ENCODE measurements at places on chromosomes 2 and 18.

- DNase-seq, result peak; percentile 36
Measured at GRCh38 chr2:228917220-228917619, 353.9 kb downstream of the PID1 start.

- DNase-seq, result no peak
Measured at GRCh38 chr2:196229013-196229412, 57.6 kb upstream of the STK17B start.

GRCh38 chr2:119751706-119752105 is 8.0 kb upstream of the PTPN4 start:
- no peak for DNase-seq

- DNase-seq, result no peak
Measured at GRCh38 chr2:45932278-45932975, 281.0 kb downstream of the PRKCE start.

DNA sequence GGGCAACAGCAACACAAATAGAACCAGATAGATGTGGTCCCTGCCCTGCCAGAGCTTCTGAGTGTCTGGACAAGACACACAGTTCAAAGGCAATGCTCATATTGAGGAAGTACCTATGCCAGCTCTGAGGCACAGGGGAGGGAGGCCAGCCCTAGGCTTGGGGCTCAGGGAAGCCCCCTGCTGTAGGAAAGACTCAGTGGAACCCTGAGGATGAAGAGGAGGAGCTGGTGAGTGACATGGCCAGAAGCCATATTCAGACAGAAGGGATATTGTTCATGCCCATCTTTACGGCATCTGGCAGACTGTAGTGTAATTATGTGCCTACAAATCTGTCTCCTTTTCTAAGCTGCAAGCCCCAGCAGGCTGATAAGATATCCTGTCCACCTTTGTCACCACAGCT is 8.8 kb downstream of the SIGLEC15 start:
- DNase-seq, result no peak

DNA sequence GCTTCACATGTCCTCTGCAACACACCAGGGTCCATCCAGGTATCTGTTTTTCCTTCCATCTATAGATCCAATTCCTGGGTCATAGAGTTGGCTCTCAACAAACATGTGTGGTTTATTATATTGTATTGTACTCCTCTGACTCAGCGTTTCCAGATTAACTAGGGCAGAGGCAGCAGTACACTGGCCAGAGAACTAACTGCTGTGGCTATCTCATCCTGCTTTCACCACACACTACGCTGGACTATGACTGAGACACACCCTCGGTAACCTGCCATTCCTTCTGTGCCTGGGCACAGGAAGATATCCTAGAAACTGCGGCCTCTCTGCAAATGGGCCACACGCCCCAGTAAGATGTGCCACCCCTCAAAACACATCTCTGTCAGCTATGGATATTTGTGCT is 159.8 kb upstream of the STK17B start:
- DNase-seq, result peak; percentile 50

- DNase-seq, result no peak
Measured at GRCh38 chr2:26519396-26520147, 41.6 kb upstream of the OTOF start.

GRCh38 chr2:179701524-179702110 is 159.8 kb downstream of the ZNF385B start:
- DNase-seq, result no peak

DNA sequence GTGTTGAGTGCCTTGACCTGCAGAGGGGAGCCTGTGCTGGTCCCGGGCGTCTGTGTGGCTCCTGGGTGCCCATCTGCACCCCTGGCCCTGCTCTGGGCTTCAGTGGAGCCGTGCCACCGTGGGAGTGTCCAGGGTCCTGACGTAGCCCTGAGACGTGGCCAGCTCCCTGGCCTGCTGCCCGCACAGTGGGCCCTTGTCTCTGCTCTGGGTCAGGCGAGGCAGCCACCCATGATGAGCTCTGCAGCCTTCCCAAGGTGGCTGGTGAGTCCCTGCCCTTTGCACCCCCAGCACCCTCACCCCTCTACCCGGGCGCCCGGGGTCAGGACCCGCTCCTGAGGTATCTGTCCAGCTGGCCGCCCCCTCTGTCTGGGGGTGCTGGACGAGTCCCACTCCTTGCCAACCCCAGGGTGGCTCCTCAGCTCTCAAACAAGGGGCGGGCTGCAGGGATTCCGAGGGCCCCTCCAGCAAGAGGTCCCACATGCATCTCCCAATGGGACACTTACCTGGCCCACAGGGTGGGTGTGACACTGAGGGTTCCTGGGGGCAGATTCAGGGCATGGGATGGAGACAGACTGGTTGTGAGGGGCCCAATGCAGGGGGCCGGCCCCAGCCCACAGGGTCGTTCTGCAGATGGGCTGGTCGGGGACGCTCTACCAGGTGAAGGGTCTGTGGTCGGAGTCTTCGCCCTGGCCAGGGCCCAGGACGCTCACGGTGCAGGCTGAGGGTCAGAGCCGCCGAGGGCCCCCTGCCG is 2.4 kb downstream of the NEU4 start:
- no peak for DNase-seq

DNA sequence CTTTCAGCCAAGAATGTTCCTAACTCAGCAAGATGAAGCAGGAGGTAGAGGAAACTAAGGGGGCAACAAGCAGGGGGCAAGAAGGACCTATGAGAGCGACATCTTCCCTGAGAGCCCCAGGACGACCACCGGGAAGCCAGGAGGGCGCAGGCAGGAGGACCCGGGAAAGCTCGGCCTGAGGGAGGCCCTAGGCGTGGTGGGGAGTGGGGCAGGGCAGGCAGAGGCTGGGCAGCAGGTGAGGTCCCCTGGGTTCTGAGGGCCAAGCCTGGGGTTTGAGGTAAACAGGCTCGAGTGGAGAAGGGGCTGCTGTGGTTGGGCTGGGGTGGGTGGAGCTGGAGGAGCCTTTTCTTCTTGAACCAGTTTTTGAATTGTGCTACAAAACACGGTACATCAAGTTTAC is 1.3 kb upstream of the ALPI start:
- DNase-seq, result no peak

- peak; percentile 37 for DNase-seq
Measured at GRCh38 chr2:236168110-236169080, at the start of gene GBX2. Gene GBX2 (minus strand): TSS chr2:236168386. CDS start chr2:236167971, 415 bp downstream.

DNA sequence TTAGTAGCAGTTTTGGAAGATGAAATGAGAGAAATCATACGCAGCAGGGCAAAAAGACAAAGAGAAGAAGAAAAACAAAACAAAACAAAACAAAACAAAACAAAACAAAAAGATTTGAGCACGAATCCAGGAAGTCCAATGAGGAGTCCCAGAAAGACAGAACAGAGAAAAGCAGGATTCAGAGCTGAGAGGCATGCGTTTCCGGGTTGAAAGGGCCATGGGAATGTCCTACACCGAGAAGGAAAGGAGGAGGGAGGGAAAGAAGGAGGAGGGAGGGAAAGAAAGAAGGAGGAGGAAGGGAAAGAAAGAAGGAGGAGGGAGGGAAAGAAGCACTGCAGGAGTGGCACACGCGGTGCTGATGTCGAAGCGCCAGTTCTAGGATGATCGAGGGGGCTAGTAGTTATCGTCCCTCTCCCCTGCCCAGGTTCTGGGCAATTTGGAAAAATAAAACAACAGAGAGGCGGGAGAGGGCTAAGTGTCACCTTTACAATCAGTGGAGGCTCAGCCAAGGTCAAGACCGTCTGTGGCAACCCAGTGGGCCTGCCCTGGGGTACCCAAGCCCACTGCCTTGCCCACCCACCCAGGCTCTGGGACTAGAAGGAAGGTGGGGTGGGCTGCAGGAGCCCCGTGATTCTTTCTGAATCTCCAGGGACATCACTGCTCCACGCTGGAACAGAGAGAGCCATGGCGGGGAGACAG is 68.4 kb downstream of the TWIST2 start:
- no peak for DNase-seq

DNA sequence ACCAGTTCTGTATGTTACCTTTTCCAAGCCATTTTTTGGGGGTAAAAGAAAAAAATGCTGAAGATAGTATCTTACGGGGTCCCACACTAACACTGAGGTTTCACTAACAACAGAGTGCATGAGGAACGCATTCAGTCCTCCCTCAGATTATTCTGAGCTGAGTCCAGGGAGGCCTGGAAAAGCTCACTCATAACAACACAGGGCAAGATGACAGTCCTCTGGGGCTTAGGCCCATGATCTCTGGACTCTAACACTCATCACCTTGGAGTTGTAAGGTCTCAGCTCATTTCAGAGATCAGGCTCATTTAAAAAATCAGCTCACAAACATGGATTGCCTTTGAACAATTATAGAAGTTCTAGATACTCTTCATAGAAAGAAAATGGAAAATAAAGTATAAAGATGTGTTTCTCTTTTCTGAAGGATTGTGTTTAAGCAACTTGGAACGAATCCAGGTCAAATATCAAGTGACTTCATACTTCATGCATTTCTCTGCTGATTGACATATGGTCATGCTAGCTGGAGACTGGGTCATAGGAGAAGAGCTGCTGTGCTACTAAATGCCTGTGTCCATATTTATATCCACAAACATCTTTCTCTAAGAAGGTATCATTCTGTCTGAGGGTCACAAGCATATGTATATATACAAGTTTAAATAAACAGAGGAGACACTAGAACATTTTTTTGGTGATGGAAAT is 265.8 kb downstream of the ALK start:
- DNase-seq, result no peak

GRCh38 chr2:119256582-119256921 is 32.9 kb downstream of the STEAP3 start:
- DNase-seq, result no peak

DNA sequence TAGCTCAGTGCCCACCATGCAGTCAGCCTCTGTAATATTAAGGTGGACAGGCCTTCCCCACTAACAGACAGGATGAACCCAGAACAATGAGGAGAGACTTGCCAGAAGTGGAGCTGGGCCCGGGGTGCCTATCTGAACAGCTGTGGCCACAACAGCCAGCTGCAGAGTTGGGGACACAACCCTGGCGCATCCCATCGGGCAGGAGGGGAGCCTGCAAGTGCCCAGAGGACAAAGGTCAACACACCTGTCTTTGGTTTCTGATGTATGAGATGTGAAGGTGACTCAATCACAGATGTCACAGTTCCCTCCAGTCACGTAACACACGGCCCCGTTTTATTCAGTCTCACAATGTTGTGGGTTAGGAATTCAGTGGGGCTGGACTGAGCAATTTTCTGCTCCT is 48.2 kb upstream of the TAF1B start:
- DNase-seq, result no peak

DNA sequence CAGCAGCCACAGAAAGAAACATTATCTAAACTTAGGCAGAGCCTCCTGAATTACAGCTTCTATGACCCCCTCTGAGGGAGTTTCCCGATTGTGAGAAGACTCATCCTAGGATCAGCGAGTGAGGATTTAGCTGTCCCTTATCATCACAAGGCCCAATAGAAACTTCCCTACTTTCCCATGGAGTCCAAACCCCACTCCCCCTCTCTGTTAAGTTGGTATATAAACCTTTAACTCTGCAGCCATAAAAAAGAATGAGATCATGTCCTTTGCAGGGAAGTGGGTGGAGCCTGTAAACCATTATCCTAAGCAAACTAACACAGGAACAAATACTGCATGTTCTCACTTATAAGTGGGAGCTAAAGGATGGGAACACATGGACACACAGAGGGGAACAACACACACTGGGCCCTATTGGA is 78.8 kb downstream of the MYL12B start:
- no peak for DNase-seq

DNA sequence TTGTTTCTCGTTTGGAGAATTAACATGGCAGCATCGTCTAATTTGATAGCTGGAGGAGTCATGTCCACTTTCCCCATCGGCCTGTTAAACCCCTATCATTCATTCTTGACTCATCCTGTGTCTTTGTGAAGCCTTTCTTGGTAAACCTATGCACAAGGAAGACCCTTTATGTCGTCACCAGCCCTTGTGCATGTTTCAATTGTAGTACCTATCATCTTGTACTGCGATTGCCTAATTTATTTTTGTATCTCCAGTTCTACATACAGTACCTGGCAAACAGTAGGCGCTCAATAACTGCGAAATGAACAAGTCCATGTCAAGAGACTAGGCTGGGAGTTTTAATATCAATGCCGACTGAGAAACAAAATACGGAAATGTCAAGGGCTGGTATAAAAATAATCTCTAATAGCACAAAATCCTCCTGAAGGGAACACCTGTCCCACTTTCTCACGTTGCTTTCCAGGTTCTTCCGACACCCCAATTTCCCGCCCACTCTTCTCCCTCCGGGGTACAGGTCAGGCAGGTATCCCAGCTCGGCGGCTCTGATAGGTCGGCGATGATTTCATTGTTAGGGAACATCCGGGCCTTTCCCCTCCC is 1.3 kb upstream of the PPM1B start:
- no peak for DNase-seq

- DNase-seq, result no peak
Measured at GRCh38 chr2:152488075-152488474, 153.1 kb downstream of the FMNL2 start.

DNA sequence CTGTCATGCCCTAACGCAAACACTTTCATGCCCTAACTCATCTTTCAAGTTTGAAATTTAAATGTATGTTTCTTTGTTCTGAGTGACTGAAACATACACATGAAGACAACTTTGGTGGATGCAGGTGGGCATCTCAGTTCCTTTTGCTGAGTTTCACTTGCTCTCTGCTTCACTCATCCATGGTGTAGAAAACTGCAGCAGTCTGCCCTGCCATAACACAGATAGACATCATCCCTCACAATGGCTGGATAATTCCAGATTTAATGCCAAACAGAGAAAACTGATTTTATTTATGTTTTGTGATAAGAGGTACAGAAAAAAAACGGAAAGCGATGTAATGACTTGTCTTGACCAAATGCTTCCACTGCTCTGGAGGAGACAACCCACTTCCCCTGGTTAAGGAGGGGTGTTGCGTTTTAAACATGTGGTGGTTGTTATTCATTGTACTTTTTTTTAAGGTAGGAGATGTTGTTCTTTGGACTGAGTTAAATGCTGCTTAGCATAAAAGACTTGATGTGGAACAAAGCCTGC is 70.4 kb downstream of the RHBDD1 start:
- DNase-seq, result no peak

- no peak for DNase-seq
Measured at GRCh38 chr2:24886126-24886501, 33.9 kb downstream of the ADCY3 start.

- no peak for DNase-seq
Measured at GRCh38 chr2:64602436-64602835, 51.3 kb downstream of the SERTAD2 start.

DNA sequence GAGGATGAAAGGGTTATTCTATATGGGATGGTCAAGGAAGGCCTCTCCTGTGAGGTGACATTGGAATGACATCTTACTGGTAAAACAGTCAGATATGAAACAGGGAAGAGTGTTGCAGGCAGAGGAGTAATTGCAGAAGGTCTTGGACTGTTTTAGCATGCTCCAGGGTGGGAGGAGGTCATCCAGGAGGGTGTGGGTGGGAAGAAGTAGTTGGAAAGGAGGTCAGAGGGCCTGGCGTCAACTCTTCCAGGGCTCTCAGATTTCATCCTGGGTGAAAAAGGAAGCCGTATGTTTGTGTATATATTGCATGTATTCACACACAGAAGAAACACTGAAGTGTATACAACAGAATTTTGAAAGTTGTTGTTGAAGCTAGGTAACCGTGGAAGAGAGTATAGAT is 48.2 kb downstream of the ATP9B start:
- DNase-seq, result no peak

DNA sequence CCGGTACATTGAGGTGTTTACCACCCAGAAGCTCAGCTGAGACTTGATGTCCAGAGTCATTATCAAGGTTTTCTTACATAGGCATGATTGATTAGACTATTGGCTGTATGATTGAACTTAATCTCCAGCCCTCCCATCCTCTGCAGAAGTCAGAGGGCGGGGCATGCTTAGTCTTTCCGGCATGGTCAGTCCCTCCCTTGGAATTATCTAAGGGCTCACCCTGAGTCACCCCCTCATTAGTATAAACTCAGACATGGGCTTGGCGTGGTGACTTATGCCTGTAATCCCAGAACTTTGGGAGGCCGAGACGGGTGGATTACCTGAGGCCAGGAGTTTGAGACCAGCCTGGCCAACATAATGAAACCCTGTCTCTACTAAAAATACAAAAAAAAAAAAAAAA is 243.9 kb downstream of the VAPA start:
- DNase-seq, result no peak

All from amniotic stem cell (primary cell).